ENCODE measurements at places on chromosomes 7 and 10.

GRCh38 chr10:133421336-133422222 lies 2.8 kb downstream of the SPRN start:
- no peak for DNase-seq

- no peak for DNase-seq
Observed at GRCh38 chr10:77492368-77492994, 145.1 kb downstream of the KCNMA1 start.

GRCh38 chr7:2182461-2182860 lies 50.3 kb downstream of the MAD1L1 start:
- no peak for DNase-seq

DNA sequence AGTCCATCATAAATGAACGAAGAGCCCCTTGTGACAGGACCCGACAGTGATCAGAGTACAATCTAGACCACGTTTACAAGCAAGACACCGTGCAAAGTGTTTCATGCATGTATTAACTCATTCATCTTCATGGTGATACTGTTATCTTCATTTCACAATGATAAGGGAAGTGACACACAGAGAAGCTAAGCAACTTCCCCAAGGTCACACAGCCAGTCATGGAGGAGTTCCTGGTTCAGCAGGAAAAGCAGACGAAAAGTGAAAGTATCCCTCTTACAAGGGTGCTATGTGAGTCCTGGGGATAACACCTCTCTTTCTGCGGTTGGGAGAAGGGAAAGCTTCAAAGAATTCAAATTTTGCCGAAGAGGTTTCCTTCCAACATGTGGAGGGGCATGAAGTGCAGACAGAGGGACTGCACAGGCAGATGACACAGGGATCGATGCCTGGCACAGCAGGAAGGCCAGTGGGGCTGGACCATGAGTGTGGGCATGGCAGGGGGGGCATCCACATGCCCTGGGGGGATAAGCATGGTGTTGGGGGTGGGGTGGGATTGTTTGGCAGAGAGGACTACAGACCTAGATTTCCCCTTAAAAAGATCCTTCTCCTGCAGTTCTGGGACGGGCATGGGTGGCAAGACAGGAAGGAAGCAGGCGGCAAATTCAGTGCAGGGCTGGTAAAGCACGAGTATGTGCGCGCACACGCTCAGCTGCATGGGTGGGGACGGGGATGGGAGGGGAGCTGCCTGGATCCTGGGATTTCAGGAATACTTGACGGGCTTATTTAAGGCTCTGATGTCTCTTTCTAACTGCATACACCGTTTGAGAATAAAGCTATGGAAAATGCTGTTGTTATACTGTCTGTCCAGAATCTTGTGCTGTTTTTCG lies 33.5 kb upstream of the DDC start:
- no peak for DNase-seq

DNA sequence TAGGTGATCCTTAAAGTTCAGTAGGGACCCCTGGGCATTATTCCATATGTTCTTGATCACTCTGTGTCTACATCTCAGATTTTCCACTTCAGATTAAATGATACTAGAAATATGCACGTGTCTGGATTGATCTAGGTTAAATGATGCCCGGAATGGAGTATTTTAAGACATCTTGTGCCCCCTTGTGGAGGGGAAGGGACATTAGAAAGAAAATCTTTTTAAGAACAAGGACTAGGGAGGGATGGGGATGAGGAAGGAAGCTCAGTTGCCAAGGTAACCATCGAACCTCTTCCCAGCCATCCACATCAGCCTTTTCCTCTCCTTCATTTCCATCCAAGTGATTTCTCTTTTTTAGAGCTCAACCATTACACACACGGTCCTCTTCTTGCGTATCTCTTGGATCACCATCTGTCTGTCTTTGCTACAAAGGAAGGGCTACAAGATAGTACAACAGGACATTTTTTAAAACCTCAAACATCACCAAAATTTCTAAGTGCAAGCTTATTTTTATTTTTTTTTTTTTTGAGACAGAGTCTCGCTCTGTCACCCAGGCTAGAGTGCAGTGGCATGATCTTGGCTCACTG lies 40.5 kb downstream of the PRSS2 start:
- no peak for DNase-seq

DNA sequence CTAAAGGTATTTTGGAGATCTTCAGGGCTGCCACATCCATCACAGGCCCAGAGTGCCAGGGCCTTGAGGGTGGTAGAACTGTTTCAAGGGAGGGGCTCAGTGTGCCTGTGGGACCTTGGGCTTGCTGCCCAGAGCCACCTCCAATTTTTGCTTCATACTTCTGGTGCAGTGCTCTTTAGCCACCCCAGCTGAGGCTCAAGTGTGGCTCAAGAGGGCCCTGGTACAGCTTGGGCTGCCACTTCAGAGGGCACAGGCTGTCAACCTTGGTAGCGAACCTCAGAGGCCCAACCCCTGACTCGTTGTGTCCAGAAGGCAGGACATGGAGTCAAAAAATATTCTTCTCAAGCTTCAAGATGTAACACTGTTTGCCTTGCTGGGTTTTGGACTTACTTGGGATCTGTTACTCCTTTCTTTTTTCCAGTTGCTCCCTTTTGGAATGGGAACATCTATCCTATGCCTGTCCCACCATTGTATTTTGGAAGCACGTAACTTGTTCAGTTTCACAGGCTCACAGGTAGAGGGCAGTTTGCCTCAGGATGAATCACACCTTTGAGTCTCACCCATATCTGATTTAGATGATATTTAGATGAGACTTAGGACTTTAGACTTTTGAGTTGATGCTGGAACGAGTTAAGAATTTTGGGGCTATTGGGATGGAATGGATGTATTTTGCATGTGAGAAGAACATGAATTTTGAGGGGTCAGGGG lies 224.8 kb downstream of the RPS24 start:
- DNase-seq: no peak

DNA sequence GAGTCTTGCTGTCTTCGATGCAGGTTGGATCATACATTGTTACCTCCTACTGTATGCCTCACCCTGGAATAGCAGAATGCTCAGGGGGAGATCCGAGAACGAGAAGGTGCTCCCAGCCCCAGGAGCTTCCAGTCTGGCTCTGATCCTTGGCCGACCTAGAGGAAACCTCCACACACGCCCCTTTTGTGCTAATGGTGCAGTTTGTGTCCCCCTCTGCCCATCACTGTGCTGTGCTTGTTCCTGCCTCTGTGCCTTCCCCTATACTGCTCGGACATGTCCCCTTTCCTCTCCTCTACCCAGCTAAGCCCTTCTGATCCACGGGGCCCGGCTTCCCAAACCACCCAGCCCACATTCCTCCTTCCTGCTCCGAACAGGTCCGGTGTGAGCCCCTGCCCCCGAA lies 32.5 kb downstream of the ZNF775 start:
- DNase-seq: no peak

- no peak for DNase-seq
Observed at GRCh38 chr7:1083729-1084657, 3.9 kb upstream of the GPER1 start.

DNA sequence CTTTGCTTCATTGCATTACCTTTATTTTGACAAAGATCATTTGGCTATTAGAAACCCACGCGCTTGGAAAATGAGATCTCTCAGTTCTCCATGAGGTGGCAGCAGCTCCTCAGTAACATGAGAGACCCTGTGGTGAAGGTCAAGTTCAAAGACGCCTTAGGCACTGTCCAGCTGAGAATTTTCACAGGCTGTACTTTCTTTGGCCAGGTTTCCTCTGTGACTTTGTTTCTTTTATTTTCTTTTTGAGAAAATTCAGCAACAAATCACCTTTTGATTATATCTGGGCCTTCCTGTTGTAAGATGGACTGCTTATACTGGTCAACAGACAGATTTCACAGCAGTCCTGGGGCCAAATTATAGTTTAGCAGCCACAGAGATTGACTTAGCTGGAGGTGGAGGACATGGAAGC lies 54.5 kb downstream of the RAB18 start:
- DNase-seq: no peak

- DNase-seq: no peak
Observed at GRCh38 chr10:128573986-128574385, 447.8 kb upstream of the MKI67 start.

DNA sequence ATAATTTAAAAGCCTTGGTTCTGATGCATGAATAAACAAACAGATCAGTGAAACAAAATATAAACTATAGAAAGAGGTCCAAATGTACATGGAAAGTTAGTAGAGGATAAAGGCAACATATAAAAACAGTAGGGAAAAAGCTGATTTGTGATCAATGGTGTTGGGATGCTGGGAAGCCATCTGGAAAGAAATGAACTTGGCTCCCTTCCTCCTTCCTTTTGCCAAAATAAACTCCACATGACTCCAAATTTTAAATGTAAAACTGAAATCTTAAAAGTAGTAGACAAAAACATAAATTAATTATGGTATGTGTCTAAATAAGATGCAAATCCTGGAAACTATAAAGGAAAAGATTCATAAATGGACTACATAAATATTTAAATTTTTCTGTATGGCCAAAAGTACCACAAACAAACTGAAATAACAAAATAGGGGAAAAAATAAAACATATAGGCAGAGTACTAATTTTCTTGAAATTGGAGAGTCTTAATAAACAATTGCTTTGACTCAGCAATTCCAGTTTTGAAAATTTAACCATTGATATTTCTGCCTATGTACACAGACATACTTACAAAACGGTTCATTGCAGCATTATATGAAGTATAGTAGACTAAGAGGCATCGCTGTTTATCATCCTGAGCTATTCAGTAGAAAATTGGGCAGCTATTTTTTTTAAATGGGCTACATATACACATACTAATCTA lies 77.0 kb upstream of the TRIM24 start:
- no peak for DNase-seq

DNA sequence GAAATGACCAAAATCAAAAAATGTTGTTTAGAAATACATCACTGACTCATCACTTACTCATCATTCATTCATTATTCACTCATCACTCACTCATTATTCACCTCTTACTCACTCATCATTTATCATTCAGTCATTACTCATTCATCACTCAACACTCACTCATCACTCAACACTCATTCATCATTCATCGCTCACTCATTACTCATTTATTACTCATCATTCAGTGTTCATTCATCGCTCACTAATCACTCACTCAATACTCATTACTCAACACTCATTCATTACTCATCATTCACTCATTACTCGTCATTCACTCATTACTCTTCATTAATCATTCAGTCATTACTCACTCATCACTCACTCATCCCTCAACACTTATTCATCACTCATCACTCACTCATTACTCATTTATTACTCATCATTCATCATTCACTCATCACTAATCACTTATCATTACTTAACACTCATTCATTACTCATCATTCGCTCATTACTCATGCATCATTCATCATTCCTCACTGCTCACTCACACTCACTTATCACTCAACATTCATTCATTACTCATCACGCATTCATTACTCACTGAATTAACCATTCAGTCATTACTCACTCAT lies 238.5 kb downstream of the ADARB2 start:
- DNase-seq: no peak

DNA sequence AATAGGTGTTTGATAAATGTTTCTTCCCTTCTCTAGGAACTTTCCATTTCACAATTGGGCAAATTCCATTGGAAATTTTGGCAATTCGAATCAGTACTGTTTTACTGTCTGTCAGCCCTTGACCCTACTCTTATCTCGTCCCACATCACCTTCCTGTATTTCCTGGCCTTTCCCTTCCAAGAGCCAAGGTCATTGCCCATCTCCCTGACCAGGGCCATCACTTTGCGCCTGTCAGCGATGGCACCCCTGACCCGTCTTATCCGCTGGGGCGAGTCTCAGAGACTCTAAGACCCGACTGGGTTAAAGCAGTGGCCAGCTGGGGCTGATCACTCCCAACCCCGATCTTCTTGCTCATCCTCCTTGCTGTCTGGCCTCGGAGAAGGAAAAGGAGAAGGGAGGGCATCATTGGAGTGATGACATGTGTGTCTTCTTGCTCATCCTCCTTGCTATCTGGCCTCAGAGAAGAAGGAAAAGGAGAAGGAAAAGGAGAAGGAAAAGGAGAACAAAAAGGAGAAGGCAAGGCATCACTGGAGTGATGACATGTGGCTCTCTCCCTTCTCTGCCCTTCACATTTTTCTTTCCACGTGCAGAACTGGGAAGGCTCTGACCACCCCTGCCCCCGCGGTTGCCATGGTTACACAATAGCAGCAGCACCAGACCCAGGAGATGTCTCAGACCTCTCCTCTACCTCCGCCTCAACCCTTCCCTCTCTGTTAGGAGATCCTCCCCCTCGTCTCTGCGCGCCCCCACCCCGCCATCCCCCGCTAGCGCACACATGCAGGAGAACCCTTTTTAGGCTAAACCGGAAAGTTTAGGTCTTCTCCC lies 2.0 kb downstream of the SEMA3D start:
- DNase-seq: no peak

DNA sequence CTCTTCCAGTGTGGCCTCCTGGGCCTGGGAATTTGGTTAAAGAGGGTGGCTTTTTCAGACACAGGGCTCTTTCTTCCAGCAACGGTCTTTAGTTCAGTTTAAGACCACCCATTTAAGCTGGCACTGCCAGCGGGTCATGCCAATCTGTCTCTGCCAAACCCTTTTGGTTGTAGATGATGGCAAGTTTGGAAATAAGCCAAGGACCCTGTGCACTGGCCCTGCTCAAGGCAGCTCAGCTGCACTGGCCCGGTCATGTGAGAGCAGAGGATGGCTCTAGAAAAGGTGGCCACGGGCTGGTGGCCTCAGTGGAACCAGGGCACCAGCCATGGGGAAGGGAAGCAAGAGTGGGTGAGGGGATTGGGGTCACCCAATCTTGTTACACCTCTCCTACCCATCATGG lies 294.1 kb downstream of the GLRX3 start:
- no peak for DNase-seq

- no peak for DNase-seq
Observed at GRCh38 chr10:98055841-98056516, 25.6 kb upstream of the CRTAC1 start.

GRCh38 chr10:62744136-62744535 lies 60.4 kb upstream of the ADO start:
- no peak for DNase-seq

- no peak for DNase-seq
Observed at GRCh38 chr10:114682532-114682931, 24.5 kb upstream of the ABLIM1 start.

GRCh38 chr7:130397051-130397757 lies 16.9 kb downstream of the CPA1 start:
- no peak for DNase-seq

DNA sequence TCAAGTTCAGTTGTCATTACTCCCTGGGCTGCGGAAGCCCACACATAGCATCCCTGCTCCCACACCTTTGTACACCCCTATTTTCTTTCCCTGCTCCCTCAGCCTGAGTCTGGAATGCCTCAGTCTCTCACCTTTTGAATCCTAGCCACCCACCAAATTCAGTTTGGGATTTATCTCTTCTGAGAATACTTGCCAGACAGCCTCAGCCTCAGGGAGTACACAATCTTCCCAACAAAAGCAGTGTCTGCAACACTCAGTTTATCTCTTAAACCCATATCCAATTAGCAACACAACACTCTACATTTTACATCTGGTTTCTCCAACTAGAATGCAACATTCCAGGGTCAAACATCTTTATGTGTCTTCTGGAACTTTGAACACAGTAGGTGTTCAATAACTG lies 190.2 kb downstream of the GPAM start:
- no peak for DNase-seq

- DNase-seq: no peak
Observed at GRCh38 chr7:87110778-87111177, 41.5 kb upstream of the DMTF1 start.

GRCh38 chr7:155469311-155470185 lies 11.6 kb downstream of the EN2 start:
- no peak for DNase-seq

Data from stimulated activated CD8-positive, alpha-beta memory T cell treated with anti-CD3 and anti-CD28 coated beads, Interleukin-4, amount 100 ng/mL, for 1 hour (primary cell).